Common myeloid progenitor, CD34-positive (primary cell): ENCODE measurements at places on chromosomes 16 and 17.

DNA sequence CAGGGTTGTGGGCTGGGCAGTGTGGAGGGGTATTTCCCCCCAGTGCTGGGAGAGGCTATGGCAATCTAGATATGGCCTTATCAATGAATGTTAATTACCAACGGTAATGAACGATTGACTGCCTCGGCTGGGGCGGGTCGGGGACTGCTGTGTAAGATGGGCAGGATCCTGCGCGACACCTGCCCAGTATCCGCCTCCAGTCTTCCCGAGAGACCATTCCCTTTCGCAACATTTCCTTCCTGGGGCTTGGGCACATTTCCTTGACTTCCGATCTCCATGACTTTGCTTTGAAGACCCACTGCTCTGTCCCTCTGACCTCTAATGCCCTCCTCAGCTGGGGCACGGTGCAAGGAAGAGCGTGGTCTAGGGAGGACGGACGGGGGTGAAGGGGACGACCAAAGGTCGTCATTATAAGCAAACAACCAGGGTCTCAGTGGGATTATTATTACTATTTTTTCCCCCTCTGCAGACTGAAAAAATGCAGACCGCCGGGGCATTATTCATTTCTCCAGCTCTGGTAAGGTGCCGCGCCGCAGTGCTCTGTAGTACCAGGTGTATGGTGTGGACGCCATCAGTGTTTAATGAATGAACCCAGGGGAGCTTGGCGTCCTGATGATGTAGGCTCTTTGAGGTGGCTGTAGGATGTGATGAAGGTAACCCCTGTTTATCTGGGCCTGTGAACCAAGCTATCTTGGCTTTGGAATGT lies 506 bp downstream of the ATP5MC1 start:
- no peak for DNase-seq

- DNase-seq: no peak
Observed at GRCh38 chr17:38939987-38940386, 14.6 kb downstream of the LASP1NB start.

DNA sequence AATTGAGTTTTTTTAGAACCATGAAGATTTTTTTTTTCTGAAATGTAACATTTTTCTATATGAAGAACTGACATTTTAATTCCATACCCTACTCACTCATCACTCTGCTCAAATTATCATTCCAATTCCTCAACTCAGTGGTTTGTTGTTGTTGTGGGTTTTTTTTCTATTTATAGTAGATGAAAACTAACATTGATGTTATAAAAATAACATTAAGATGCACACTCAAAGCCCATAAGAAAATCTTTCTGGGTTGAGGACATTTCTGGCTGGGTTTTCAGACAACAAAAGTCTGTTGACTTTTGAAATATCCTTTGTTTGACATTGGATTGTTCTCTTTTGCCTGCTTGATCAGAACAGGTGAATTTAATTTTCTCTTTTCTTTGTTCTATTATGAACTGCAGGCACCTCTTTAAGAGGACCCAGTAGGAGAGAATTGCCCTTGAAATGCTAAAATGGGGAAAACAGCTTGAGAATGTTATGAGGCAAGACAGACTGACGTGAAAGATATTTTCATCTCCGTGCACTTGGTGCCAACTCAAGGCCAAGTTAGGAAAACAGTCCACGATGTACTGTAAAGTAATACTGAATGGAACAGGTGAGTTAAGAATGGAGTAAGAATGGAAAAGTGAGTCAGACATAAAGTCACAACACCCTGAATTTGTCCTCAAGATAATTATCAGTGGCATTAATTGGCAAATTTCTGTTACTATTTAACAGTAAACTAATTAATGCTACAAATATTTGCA lies 16.1 kb upstream of the ABCA5 start:
- no peak for DNase-seq

DNA sequence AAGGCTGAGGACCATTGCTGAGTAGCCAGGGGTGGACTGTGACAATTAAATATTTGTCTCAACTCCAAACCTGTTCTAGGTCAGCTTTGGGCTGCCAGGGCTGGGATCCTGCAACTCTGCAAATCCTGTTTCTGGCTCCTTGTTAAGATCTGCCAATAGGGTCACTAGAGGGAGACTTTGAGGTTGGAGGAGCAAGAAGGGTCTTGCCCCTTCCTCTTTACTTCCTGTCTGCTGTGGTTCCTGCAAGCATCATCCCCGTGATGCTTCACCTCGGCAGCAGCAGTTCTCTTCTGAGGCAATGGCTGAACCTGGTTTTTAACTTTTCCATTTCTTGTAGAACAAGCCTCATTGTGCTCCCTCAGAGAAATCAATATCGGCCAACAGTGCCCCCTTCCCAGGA lies 124.6 kb downstream of the IRX5 start:
- no peak for DNase-seq

DNA sequence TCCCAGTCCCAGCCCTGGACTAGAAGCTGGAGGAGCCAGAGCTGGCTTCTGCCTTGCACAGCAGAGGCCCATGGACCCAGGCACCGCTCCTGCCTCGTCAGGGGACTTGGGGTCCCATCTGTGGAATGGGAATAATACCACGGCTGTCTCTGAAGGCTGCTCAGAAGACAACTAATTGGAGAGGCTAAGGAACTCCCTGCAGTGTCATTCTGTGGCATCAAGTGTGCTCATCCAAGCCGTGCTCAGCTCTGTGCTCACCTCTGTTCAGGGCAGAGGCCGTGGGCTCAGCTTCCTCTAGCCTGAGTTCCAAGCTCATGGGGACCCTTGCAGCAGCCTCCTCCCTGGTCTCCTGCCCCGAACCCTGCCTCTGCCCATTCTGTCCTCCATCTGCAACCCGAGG lies 31.8 kb downstream of the BEAN1 start:
- no peak for DNase-seq

GRCh38 chr17:32103476-32104113 lies 38.7 kb upstream of the RHOT1 start:
- DNase-seq: no peak

GRCh38 chr16:27721531-27722181 lies 171.7 kb downstream of the KATNIP start:
- no peak for DNase-seq

- DNase-seq: no peak
Observed at GRCh38 chr17:79956853-79957252, 78.8 kb downstream of the TBC1D16 start.

DNA sequence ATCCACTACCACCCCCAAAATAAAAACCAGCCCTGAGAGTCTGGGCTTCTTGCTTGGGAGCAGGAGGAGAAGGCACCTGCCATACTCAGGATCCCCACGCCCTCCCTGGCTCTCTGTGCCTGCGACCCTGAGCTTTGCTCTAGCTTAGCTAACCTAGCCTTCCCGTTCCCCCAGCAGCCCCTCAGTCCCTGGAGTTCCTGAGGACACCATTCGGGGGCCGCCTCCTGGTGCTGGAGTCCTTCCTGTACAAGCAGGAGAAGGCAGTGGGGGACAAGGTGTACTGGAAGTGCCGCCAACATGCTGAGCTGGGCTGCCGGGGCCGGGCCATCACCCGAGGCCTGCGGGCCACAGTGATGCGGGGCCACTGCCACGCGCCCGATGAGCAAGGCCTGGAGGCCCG lies 18.5 kb downstream of the FLYWCH1 start:
- no peak for DNase-seq

- DNase-seq: no peak
Observed at GRCh38 chr17:83078378-83079351, 744 bp upstream of the METRNL start.

DNA sequence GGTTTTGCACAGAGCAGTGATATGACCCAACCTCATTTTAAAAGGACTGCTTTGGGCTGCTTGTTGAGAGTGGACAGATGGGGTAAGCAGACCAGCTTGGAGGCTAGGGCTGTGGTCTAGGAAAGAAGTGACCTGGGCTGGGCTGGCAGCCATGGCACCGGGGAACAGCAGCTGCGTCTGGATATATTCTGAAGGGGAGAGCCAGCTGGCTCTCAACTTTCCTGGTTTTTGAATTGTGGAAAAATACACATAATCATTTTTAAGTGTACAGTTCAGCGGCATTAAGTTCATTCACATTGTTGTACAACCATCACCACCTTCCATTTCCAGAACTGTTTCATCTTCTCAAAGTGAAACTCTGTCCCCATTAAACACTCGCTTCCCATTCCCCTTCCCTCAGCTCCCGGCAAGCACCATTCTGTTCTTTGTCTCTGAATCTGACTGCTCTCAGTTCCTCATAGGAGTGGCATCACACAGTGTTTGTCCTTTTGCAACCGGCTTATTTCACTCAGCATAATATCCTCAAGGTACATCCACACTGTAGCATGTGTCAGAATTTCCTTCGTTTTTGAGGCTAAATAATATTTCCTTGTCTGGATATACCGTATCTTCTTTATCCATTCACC lies 113.2 kb downstream of the SPECC1 start:
- no peak for DNase-seq

- DNase-seq: no peak
Observed at GRCh38 chr16:56525236-56525635, 5.4 kb upstream of the BBS2 start.

DNA sequence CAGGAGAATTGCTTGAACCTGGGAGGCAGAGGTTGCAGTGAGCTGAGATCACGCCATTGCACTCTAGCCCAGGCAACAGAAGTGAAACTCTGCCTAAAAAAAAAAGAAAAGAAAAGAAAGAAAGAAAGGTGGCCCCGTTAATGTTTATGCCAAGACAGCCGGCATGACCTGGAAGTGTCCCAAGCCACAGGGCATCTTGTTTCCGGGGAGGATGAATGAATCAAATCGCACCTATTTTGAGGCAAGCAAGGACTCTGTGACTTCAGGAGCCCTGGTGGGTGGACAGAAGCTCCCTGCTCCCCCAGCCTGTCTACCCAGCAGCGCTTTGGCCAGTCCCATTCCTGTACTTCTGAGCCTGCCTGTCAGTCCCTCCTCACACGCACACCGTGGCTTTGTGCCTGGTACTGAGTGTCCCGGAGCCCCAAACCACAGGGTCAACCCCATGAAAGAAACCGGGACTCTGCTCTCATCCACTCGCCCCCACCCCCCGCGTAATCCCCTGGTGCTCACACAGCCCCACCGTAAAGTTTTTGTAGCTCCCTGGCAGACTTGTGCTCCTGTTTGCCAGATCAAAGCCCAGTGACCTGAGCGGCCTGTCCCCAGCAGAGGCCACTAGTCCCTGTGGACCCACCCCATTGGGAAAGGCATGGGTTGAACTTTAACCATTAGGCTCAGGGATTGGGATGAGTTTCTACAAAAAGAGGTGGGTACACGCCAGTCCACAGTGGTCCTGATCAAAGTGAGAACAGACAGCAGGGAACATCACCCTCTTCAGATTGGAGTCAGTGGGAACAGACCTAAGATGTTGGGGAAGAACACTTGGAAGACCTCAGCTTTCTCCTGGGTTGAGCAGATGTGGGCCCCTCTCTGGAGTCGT lies 19.3 kb downstream of the CD2BP2 start:
- DNase-seq: peak; percentile 64

GRCh38 chr17:77873500-77874302 lies 84.8 kb upstream of the TNRC6C start:
- no peak for DNase-seq

- no peak for DNase-seq
Observed at GRCh38 chr17:72344613-72345012, 223.8 kb downstream of the SOX9 start.

- DNase-seq: no peak
Observed at GRCh38 chr17:29744121-29744520, 121.4 kb upstream of the CORO6 start.

DNA sequence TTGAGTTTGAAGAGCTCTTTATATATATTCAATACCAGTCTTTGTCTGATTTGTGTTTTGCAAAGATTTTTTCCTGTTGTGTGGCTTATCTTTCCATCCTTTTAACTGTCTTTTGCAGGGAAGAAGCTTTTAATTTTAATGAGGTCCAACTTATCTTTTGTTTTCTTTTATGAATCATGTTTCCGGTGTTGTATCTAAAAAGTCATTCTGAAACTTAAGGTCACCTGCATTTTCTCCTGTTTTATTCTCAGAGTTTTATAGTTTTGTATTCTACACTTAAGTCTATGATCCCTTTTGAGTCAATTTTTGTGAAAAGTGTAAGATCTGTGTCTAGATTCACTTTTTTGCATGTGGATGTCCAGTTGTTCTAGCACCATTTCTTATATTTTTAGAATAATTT lies 24.6 kb upstream of the COX10 start:
- no peak for DNase-seq

- no peak for DNase-seq
Observed at GRCh38 chr17:26773189-26774188, 520.4 kb upstream of the WSB1 start.

DNA sequence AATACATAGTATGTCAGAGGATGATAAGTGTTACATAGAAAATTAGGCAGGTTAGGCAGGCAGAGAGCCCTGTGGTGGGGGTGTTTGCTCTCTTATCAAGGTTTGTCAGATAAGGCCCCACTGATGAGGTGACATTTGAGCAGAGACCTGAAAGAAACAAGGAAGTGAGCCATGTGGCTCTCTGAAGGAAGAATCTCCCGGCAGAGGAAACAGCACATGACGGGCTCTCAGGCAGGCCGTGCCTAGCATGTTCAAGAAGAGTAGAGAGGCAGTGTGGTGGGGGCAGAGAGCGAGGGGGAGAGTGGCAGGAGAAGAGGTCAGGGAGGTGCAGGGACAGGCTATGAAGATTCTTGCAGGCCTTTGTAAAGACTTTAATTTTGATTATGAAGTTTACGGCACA lies 82.0 kb upstream of the ASIC2 start:
- no peak for DNase-seq

DNA sequence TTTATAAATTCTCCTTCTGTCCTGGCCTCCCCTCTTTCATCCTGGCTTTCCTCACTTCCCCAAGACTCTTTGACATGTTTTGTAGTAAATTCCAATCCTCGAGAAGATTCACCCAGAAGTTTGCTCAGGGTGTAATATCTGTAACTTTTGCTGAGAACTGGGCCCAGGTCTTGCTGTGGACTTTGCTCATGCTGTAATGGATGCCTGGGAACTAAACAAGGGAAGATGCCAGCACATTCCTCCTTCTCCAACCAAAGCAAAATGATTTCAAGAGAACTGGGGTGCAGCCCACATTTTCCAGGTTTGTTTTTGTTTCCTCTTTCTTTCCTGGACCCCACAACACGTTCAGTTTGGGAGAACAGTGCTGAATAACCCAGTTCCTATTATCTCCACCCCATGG lies 6.6 kb upstream of the SALL1 start:
- DNase-seq: no peak

- no peak for DNase-seq
Observed at GRCh38 chr17:19973156-19973555, 4.5 kb downstream of the AKAP10 start.

DNA sequence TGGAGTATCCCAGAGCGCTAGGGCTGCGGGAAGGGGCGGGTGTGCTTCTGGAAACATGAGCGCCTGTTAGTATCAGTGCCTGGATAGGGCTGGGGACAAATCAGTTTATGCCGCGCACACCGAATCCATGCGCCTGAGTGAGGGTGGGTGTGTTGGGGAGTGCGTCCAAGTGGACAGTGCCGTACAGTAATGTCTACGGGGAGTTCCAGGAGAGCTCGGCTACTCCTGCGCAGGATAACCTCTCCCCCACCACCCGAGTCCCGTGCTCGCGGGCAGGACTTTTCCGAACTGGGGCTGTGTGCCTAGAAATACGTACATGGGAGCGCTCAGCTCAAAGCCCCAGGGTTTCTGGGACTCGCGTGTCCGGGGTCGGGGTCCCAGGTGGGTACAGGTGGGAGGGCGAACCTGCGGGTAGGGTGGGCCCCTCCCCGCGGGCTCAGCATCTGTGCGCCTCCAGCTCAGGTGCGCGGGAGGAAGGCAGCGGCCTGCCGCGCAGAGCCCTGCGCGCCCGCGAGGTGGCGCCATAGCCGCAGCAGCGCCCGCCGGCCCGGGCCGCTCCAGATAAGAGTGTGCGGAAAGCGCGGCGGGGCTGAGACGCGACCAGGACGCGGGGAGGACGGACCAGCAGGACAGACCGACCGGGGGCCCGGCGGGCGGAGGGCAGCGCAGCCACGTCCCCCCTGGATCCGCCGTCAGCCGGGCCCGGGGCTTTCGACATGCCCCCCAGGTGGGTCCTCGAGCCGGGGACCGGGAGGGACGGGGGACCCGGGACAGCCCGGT lies at the start of gene HIC1:
Gene HIC1 (plus strand): TSS at position 592 of the 780 bp plus-strand sequence. CDS start 1,588 bp downstream, outside the sequence.
- DNase-seq: peak; percentile 71
